ENCODE measurements at places on chromosomes 1 and 21.

DNA sequence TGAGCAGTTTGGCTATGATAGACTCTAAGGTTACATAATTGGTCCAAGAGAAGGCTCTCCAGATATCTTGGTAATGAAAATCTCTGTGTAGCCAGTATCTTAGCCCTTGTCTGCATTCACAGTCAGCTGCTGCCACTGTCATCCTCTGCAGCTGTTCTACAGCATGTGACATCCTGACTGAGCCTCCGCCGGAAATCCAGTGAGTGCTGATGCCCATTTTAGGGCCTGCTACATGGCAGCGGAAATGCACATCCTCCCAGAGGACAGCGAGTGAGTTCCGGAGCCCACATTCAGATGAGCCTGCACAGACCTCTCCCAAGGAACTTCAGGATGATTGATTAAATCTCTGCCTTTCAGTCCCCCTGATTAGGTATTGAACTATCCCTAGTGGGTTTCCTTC lies 237.1 kb downstream of the HHIPL2 start:
- no peak for DNase-seq

DNA sequence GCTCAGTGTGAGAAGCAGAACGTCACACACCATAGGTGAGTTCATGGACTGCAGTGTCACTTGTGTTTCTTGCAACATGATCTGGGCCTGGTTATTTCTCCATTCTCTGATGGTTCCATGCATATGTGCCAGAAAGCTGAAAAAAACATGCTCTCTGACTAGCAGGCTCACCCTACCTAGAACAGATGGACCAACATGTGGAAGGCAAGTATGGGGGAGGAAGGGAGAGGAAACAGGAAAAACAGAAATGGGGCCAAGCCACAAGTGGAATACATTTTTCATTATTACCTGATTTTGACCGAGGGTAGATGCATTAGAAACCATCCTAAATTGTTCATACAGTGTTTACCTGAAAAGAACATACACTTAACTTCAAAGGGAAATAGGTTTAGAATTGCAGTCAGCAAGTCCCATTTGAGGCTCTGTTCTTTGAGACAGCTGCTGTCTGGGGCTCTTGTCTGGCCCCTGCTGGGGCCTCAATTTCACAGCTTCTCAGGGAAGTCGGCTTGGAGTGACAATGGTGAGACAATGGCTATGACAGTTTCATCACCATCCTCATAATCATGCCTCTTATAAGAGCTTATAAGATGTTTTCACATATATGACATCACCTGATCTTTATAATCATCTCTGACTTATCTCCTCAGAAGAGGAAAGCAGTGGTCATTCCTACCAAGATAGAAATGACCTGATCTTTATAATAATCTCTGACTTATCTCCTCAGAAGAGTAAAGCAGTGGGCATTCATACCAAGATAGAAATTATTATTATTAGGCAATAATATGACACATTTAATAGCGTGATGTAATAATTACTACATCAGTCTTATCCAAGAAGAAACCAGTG lies 327.3 kb downstream of the SIPA1L2 start:
- DNase-seq = no peak

- DNase-seq = no peak
These were observed 217.3 kb downstream of the PTPRU start for GRCh38 chr1:29453502-29454240.

- DNase-seq = no peak
These were observed 131.1 kb downstream of the PTPN14 start for GRCh38 chr1:214420341-214420740.

DNA sequence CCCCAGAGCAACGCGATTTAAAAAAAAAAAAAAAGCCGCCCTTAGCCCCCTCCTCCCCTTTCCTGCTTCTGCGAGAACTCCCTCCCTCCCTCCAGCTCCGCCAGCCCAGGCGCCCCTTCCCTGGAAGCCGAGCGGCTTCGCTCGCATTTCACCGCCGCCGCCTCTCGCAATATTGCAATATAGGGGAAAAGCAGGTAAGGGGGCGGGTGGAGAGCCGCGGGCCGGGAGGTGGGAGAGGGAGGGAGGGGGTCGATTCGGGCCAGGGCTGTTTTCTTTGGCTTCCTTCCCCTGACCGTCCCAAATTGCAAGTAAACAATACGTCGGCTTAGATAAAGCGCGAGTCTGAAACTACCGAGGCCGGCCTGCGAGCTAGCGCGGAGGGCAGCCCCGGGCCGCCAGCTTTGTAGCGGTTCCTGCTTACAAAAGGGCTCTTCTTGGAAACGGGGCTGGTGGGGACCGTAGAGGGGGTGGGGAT lies 408 bp downstream of the LMO4 start:
- peak; percentile 37 for DNase-seq

DNA sequence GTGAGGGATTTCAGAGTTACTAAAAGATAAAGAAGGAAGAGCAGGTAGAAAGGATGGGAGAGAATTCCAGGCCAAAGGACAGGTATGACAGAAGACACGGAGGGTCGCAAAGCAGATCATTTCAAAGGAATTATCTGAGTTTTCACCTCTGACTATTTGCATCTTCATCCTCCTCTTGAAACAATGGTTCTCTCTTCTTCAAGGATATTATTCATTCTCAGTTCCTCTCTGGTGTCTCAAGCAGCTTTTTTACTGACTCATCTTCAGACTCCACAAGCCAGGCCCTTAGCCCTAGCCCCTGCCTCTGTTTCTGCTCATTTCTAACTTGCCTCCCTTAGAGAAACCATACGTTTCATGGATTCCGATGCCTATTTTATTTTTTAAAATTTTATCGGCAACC lies 15.0 kb downstream of the DDX59 start:
- no peak for DNase-seq

- no peak for DNase-seq
These were observed 12.5 kb upstream of the HNRNPR start for GRCh38 chr1:23356471-23357137.

- DNase-seq = no peak
These were observed 54.5 kb upstream of the PLXNA2 start for GRCh38 chr1:208298593-208299269.

DNA sequence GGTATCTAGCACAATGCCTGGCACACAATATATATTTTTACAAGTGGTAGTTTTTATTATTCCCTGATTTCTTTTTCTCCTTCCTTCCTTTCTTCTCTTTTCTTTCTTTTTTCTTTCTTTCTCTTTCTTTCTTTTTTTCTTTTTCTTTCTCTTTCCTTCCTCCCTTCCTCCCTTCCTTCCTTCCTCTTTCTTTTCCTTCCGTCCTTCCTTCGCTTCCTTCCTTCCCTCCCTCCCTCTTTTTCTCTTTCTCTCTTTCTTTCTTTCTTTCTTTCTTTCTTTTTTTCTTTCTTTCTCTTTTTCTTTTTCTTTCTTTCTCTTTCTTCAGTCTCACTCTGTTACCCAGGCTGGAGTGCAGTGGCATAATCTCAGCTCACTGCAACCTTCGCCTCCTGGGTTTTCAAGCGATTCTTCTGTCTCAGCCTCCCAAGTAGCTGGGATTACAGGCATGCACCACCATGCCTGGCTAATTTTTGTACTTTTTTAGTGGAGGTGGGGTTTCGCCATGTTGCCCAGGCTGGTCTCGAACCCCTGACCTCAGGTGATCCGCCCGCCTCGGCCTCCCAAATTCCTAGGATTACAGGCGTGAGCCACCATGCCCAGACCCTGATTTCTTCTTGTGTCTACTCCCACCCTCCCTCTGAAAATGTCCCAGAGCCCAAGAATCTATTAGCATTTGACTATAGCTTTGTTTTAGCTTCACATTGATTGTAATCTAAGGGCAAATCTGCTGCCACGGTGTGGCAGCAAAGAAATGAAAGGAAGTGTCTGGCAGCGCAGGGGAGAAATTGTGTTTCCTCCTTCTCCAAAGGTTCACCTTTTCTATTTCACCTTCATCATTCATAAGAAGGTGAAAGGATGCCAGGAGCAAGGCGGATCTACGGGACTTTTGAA lies 19.9 kb upstream of the ABCB10 start:
- no peak for DNase-seq

- DNase-seq = peak; percentile 25
These were observed 28.2 kb downstream of the VAV3 start for GRCh38 chr1:107936498-107937481.

DNA sequence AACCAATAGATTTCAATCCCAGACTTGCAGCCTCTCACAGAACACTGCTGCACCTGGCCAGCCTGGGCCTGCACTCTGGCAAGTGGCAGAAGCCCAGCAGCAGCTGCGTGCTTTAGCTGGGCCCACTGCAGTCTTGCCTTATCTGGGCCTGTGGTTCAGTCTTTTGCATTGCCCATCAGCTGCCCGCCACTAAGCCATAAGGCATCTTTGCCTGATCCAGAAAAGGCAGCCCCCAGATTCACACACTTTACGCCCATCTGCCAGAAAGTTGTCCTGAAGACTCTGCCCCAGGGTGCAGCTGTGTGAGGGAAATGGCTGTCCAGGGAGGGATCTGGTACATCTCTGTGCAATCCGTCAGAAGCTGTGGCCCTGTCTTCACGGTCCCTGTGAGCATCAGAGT lies 217.0 kb downstream of the DNAH14 start:
- DNase-seq = no peak

- DNase-seq = no peak
These were observed 508.6 kb downstream of the PTPRU start for GRCh38 chr1:29744684-29745490.

- no peak for DNase-seq
These were observed 32.0 kb downstream of the RPS6KC1 start for GRCh38 chr1:213083112-213083445.

GRCh38 chr1:6984986-6985385 lies 199.7 kb downstream of the CAMTA1 start:
- no peak for DNase-seq

GRCh38 chr1:230291731-230292620 lies 134.2 kb downstream of the PGBD5 start:
- DNase-seq = no peak

DNA sequence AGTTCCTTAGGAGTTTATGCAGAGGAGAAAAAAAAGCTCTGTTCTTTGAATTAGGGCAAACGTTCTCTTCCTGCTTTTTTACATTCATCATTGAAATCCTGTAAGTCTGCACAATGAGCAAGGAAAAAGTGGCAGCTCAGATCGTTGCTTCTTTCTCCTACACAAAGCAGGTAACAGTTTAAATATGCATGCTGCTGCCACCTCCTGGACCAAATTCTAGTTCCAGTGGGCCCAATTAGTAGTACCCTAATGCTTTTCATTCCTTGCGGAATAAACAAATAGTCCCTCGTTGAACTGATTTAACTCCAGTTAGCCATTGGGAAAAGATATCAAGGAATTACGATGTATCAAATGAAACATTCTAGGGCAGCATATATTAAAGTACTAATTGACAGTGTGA lies 20.1 kb downstream of the YTHDF2 start:
- DNase-seq = no peak

DNA sequence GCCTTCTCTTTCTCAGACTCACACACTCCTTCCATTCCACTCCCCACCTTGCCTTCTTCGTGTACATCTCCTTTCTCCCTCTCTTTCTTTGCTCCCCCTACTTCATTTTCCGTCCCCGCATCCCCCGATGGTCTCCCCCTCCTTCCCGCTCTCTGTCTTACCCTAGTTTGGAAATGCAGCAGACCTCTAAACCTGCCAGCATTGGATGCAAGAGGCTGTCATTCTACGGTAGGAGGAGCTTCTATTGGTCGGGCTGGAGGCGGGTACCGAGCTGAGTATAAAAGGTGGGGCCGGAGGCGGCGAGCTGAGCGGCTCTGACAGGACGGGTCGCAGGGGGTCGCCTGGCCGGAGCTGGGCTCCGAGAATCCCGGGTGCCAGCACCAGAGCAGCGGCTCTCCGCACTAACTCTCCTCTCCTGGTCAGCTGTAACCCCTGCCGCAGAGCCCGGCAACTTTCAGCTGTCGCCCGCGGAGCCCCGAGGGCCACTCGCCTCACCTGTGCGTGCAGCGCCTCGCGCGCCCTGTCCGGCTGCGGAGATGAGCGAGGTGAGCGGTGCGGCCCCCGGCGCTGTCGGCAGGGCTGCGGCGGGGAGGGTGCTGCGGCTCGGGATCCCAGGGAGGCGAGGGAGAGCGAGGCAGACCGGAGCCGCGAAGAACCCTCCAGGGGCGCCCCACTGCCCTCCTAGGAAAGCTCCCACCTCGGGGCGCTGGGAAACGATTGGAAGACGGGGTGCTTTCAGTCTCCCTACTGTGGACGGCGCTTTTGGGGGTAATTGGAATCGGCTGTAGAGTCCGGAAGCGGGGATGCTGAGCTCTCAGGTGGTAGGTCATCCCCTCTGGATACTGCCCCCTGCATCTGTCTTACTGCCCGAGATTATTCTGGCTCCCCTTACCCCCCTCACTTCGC lies at the start of gene PCP4L1:
PCP4L1 (plus strand) TSS at position 307 of the 906 bp plus-strand sequence; CDS start at position 537, 230 bp downstream.
- DNase-seq = peak; percentile 34

DNA sequence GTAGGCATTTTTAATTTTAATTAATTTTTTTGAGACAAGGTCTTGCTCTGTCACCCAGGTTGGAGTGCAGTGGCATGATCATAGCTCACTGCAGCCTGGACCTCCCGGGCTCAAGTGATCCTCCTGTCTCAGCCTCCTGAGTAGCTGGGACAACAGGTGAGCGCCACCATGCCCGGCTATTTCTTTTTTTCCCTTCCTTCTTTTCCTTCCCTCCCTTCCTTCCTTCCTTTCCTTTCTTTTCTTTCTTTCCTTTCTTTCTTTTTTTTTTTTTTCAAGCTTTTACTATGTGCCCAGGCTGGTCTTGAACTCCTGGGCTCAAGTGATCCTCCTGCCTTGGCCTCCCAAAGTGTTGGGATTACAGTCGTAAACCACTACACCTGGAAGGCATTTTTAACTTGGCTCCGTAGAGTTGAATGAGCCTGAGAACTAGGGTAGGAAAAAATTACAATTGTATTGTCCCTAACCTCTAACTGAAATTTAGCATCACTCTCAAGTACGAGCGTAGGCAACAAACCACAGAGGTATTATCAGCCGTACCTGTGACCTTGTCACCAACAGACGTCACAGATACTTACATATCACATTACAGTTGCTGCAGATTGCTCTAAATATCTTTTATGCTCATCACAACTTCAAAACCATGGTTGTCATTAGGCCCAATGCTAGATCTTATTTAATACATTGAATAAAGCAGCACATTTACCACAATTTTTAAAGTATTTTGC lies 8.0 kb downstream of the RUNX3 start:
- no peak for DNase-seq

DNA sequence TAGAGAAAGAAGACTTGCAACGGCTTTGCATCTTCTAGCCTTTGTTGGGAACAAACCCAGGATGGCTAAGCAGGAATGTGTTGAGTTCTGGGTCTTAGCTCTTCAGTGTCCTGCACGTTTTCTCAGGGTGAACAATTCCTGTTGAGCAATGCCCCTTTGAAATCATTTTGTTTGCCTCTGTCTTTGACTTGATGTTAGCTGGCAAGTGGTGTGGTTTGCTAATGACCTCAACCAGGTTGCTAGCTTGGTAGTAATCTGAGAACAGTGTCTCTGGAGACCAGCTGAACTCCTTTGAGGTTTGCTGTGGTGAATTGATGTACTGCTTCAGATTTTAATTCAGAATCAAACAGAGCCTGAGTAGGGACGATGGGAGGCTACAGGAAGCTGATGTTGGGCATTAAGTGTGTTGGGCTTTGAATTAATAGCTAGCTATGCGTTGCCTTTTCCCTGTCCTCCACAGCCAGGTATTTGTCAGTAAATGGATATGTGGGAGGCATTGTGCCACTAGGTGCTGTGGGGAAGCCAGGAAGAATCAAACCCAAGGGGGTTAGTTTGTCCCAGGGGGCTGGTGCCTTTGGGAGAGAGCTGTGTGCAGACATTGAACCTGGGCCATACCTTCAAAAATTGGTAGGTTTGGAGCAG lies 23.3 kb upstream of the SRSF10 start:
- DNase-seq = no peak
